Stimulated activated CD8-positive, alpha-beta memory T cell treated with anti-CD3 and anti-CD28 coated beads, Interleukin-7, amount 100 ng/mL, for 1 hour (primary cell): ENCODE measurements at places on chromosomes 4 and X.

- no peak for DNase-seq
Observed at GRCh38 chr4:157043131-157043530, 32.8 kb upstream of the GLRB start.

DNA sequence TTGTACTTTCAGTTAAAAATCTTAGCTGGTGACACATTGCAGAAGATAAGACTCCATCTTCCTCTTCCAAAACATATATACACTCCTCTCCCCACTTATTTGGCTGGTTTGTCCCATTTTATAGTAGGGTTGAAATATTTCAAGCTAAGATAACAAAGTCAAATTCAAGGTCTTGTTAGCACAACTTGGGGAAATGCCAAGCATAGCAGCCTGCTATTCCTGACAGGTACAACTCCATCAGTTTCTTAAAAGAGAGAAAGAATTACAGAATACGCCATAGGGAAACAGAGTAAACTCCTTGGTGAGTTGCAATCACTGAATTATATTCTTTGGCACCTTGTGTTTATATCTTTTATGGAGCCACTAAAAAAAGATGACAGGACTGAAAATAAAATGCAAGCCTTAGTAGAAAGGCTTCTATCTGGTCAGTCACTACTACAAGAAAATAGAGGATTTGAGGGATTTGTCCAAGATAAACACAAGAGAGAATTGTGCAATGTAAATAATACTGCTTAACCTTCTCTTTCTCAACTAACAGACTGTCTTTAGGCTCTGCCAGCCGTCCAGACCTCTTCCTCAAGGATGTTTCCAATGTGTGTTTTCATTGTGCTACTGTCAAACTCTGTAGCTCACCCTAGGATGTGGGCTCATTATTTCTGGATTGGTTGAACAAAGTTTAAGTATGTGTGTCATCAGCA lies 170.3 kb downstream of the VEGFC start:
- no peak for DNase-seq

- DNase-seq = no peak
Observed at GRCh38 chr4:48095441-48095840, 38.6 kb downstream of the TXK start.

- DNase-seq = no peak
Observed at GRCh38 chr4:85701861-85702321, 226.9 kb downstream of the ARHGAP24 start.

DNA sequence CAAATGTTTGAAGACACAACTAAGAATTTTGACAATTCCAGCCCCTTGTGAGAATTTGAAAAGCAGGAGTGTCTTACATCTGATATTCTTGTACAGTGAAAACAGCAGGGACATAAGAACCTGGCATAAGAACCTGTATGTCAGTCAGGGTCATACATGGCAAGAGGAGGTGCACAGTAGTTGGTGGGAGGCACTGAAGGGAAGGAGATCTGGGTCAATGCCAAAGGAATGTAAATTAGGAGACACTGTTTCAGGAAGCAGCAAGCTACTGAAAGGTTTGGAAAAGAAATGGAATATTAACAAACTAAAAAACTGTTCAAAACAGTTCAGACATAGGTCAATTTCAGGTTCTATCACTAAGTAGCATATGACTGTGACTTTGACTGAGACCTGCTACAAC lies 25.0 kb upstream of the SPP1 start:
- DNase-seq = no peak

DNA sequence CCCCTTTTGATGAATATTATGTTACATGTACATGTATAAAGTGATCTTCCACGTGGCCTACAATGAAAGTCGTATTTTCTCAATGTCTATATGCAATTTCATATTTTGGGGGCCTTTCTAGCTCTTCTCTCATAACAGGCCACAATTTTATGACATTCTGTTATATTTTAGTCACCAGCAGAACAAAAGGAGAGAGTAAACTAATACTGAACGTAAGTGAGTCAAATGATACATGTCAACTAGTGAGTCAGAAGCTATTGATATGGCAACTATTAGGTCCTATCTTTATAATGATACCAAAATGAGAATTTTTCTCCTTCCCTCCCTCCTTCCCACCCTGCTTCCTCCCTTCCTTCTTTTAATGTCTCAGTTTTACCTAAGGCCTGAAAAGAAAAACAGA lies 14.4 kb downstream of the GC start:
- DNase-seq = no peak

DNA sequence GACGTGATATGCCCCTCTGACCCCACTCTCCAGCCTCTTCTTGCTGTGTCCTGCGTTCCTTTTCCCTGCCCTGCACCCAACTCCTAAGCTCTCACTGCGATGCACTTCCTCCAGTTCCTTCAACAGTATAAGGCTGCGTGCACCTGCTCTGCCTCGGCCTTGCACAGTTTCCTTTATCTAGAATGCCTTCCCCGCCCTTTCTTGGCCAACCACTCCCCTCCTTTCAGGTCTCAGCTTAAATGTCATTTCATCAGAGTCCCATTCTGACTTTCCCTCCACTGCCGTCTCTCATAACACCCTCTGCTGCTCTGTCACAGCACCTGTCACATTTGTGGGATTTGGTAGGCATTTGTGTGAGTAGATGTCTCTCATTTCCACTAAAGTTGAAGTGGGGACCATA lies 58.4 kb upstream of the NEIL3 start:
- no peak for DNase-seq

- DNase-seq = no peak
Observed at GRCh38 chr4:62285026-62285425, 1084.9 kb downstream of the ADGRL3 start.

GRCh38 chr4:80125252-80126177 lies 52.5 kb upstream of the ANTXR2 start:
- DNase-seq = no peak

DNA sequence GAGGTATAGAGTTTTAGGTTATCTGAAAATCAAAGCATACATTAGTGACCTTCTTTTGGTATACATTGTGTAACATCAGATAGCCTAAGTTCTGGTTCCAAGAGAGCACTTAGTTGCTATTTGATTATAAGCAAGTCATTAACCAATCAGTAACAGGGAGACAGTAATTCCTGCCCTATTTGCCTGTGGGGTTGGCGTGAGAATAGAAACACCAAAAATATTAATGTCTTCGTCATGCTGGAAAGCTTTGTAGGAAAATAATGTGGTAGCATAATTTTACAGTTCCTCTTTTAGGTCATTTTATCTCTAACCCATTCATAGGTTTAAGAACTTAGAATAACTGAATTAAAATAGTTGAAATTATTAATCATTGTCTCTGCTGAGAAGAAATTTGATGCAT lies 37.8 kb downstream of the NPNT start:
- DNase-seq = no peak

GRCh38 chrX:12929701-12930100 lies 23.3 kb downstream of the TLR8 start:
- no peak for DNase-seq

GRCh38 chr4:53431052-53431451 lies 53.6 kb downstream of the FIP1L1 start:
- no peak for DNase-seq

DNA sequence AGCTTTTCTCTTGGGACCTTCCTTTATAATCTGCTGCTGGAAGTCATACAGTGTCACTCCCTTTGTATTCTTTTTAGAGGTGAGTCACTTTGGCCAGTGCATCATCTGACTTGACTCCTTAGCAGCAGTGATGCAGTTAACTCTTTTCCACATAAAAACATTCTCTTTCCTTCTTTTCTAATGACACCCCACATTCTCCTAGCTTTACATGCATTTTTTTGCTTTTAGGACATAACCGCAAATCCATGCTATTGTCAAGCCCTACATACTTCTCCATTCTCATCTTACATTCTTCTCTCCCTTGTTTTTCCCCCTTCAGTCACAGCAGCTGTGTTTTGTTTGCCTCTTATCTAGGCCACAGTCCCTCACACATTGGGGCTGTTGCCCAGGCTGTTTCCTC lies 55.1 kb downstream of the ZNF330 start:
- no peak for DNase-seq

DNA sequence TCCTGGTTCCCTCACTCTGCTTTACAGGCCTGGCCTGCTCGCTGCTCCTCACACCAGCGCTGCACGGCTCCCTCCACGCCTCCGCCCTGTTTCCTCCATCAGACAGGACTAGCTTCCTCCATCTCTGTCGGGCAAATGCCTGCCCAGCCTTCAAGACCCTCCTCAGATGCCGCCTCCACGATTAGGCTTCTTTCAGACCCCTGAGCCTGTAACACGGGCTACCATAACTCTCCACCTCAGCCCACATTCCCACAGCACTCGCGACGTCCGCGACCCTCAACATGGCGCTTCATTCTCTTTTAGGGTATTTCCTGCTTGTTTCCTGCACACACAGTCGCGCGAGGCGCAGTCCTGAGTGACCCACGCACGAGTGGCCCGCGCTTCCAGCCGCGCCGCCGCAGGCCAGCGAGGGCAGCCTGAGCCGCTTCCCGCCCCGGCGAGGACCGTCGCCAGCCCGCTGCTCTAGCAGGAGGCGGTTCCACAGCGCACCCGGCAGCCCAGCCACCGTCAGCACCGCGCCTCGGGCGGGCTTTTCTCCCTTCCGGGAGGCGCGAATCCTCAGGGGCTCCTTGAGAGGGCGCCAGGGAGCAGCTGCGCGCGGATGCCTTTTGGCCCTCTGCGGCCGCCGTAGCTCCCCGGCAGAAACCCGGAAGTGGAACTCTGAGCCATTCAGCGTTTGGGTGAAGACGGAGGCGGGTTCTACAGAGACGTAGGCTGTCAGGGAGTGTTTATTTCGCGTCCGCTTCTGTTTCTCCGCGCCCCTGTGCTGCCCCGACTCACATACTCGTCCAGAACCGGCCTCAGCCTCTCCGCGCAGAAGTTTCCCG lies at the start of gene FRG1:
Gene FRG1 (plus strand): TSS at position 695 of the 827 bp plus-strand sequence. CDS start 138 bp downstream, outside the sequence.
- peak; percentile 96 for DNase-seq

DNA sequence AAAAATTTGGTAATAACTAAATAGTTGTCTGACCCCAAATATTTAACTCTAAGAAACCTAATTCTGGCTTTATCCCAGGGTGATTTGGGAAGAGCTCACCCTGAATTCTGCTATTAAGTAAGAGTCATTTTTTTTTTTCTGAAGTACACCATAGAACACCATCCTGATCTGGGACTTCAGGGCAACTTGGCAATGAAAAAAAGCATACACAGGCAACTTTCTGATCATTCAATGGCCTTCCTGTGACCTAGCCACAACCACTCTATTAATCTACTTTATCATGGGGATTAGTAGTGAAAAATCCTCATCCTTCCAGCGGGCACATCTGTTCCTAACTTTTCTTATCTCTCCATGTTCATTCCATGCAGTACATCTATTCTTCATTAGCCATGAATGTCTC lies 333.2 kb upstream of the MAD2L1 start:
- DNase-seq = no peak

GRCh38 chr4:181138116-181138515 lies 1105.1 kb upstream of the TENM3 start:
- DNase-seq = no peak

DNA sequence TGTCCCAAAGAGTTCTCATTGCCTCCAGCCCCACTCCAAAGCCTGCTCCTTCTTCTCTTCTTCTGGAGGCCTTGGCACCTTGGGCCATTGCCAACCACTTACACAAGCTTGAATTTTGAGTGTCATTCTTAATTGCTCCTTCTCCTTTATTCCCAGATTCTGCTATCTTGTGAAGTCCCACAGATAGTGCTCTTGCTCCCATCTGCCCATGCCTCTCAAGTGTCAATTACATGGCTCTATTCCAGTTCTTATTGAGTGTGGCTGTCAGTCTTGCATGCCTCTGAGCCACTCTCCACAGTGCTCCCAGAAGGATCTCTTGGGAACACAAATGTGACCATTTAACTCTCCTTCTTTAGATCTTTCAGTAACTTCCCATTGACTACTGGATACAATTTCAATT lies 117.3 kb upstream of the SFRP2 start:
- DNase-seq = no peak

DNA sequence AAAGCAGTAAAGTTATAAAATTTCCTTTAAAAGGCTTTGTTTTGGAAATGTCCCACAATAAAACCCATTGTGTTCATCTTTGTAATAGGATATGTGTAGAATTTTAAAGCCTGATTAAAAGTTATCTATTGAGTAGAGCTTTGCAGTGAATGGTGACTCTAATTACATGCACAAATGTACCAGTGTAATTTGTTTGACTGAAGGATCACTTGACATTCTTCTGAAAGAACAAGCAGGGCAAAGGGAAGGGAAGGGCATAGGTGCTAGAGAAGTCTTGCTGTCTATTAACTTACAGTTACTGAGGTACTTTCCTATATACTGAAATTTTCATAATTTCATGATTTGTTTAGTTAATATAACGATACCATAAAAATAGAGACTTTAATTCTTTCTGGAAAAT lies 70.8 kb downstream of the STIM2 start:
- no peak for DNase-seq

DNA sequence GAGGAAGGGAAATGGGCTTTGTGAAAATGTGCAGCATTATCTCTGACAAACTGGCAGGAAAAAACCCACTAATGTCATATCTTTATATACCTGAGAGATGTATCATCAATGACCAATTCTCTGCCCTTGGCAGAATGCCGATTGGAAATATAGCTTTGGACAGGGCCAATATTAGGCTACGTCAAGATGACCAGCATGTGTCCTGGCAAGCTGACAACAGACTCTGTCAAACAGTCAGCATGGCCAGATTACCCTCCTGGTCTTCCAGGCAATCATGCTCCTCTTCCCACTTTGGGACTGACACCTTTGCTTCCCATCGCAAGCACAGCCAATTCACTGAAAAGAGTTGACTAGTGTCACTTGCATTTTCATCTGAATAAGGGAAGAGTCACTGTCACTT lies 57.0 kb downstream of the SORBS2 start:
- no peak for DNase-seq

DNA sequence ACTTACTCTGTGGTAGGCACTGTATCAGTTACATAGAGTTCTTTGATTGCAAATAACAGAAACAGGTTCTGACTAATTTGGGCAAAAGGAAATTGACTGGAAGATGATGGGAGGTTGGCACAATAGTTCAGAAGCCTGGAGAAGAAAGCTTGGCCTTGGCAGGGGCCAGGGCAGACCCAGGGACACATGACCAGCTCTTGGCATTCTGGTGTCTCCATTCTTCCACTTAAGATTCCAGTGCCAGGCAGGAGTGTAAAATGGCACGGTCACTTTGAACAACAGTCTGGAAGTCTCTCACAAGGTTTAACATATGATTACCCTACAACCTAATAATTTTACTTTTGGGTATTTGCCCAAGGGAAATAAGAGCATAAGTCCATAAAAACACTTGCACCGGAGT lies 175.9 kb downstream of the BCOR start:
- DNase-seq = no peak

DNA sequence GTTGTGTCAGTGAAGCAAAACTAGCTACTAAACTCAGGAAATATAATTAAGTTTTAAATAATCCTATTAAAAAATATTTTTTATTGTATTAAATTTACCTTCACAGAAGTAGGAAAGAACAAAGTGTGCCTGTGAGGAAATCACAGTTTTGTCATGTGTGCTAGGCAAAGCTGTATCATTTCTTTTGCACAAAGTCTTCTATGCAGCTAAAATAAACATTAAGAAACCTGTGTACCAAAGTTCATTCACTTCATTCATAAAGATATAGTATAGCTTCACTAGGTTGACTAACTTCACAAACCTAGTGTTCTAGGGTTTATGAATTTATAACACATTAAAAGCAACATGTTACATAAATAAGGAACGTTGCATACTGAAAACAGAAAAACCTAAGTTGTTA lies 131.0 kb downstream of the PDS5A start:
- no peak for DNase-seq
